Mammary epithelial cell (primary cell): ENCODE measurements at places on chromosomes 1 and 21.

GRCh38 chr1:112237983-112238545 lies 157.9 kb upstream of the CTTNBP2NL start:
- no peak for DNase-seq

GRCh38 chr1:236081546-236082227 lies 16.8 kb upstream of the NID1 start:
- peak; percentile 15 for DNase-seq

DNA sequence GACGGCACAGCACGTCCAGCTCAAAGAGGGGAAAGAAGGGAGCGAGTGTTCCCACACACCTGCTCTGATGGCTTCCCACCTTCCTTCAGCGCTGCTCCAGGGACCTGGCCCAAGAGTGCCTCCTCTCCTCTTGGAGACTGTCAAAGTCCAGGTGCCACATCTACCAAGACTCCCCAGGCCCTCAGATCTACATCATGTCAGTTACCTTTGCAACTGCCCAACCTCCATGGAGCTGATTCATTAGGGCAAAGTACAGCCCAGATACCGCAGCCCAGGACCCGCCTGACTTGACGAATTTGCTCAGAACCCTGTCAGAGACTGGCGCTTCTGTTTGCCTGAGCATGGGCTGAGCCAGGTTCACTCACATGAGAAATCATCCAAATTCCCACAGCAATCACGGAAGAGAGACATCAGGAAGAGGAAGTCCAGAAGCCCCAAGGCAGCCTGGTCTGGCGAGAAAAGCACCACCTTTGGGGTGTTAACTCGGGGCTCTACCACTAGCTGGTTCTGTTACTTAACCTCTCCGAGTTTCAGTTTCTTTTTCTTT lies at the start of gene SEC16B:
Gene SEC16B, minus strand, starts transcription at position 234 of the 547 bp plus-strand sequence. CDS start 2,077 bp downstream, outside the sequence.
- DNase-seq: no peak

- no peak for DNase-seq
Measured at GRCh38 chr1:67824766-67825165, 8.5 kb downstream of the GNG12 start.

DNA sequence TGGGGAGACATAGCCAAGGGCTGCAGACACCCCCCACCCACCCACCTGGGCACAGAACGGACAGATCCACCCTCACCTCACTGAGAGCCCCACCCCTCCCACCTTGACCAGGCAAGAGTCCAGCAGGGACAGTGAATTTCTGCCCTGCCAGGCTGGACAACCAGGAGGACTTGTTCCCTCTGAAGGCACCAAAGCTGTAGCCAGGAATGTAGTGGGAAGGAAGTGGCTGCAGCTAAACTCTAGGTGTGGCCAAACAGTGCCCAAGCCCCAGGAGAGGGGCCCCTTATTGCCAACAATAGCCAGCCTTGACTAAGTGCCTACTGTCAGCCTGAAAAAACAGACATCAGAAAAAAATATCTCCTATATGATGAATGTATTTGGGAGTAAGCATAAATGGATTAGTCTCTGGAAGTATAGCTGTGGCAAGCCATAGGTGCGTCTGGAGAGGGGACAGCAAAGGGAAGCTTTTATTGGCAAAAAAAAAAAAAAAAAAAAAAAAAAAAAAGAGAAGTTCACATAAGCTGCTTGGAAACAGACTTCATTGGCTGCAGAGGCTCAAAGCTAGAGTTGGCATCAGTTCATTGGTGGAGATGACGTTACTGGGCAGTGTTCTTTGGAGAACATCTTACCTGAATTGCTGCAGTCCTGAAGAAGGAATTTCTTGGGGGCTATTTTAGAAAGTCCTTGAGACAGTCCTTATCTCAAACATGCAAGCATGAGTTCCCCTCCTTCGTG lies 64.1 kb upstream of the TMEM51 start:
- no peak for DNase-seq

DNA sequence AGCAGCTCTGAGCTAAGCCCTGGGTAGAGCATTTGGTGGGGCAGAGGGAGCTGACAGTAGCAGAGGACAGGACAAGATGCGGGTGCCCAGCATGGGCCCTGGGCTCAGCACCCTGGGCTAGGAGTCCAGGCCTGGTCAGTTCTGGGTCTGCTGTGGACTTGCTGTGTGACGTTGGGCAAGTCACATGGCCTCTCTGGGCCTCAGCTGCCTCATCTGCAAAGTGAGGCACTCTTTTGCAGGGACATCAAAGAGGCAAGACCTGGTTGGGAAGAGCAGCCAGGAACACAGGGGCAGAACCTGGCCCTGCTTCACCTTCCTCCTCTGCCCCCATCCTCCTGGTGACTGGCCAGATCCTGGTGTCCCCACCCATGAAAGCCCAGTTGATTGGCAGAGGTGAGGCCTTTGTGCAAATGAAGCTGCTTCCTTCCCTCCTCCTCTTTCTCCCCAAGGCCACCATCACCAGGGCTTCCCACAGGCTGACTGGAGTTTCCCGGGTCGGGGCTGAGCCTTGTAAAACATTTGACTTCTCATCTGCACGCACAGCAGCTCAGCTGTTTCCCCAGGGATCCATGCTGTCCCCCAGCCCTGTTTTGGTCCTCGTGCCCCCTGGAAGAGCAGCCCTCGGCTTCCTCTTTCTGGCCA lies 350.5 kb downstream of the MATN1 start:
- DNase-seq: peak; percentile 11

- no peak for DNase-seq
Measured at GRCh38 chr1:229666585-229666984, 40.5 kb downstream of the URB2 start.

- no peak for DNase-seq
Measured at GRCh38 chr1:222107267-222107666, 365.4 kb upstream of the DUSP10 start.

GRCh38 chr1:212649020-212649419 lies 40.5 kb downstream of the ATF3 start:
- DNase-seq: no peak

DNA sequence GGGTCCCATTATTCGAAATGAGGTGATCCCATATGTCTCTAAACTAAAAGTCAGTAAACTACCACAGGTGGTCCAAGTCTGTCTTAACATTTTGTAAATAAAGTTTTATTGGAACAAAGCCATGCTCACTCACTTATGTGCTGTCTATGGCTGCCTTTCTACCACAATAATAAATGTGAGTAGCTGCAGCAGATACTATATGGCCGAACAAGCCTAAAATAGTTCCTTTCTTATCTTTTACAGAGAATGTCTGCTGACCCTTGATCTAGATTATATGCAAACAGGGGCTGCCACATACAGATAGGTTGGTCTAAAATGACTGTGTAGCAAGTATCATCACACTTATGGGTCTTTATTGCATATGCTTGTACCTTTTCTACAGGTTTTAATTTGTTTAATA lies 140.0 kb downstream of the VAV3 start:
- DNase-seq: no peak

DNA sequence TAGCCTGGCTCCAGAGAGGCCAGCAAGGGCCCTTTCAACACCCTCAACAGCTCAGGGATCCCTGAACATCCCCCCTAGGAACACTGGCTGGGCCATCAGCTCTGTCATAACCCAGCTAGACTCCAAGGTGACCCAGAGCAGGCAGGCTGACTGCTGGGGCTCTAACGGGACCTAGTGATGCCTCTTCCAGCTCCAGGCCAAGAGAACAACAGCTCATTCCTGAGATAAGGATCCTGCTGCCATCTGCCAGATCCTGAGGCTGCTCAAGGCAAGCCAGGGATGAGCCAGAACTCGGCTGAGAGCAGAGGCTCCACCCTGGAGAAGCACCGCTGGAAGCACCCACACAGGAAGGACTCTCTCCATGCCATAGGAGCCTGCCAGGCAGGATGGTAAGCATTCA lies 2.0 kb downstream of the VSIG8 start:
- no peak for DNase-seq

DNA sequence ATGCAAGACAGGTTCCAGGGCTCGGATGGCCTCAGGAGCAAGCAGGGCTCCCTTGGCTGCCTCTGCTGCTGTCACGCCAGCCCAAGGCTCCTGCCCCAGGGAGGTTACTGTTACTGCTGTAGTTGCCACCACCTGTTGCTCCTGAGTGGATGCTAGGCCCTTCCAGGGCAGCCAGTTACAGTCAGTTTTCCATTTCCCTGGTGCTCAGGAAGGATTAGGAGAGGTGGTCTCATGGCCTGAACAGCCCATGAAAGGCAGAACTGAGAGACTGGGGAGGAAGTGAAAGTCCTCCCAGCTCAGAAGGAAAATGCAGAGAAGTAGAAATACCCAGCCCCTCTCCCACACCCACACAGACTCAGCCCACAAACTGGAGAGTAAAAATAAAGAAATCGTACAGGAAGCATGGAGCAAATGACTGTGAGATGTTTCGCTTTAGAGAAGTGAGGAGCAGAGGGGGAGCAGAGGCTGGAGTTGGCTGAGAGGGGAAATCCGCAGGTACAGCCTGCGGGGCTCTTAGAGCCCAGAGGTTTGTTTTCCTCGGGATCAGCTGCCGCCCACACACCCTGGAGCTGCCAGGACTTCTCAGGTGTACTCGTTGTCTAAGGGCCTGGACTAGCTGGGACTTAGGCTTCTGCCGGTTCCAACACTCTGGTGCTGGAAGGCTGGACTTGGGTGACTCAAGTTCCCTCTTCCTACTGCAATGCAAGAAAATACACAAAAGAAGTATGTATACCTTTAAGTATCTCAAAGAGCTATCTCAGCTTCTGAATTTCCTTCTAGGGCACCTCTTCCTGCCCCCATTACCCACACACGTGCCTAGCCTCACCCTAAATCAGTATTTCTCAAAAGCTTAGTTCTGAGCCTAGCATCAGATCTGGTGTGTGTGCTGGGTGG lies 2.3 kb downstream of the IL6R start:
- peak; percentile 91 for DNase-seq

GRCh38 chr1:209430821-209431259 lies 152.7 kb upstream of the CAMK1G start:
- peak; percentile 81 for DNase-seq

- peak; percentile 72 for DNase-seq
Measured at GRCh38 chr1:204828352-204828850, 42.3 kb upstream of the NFASC start.

DNA sequence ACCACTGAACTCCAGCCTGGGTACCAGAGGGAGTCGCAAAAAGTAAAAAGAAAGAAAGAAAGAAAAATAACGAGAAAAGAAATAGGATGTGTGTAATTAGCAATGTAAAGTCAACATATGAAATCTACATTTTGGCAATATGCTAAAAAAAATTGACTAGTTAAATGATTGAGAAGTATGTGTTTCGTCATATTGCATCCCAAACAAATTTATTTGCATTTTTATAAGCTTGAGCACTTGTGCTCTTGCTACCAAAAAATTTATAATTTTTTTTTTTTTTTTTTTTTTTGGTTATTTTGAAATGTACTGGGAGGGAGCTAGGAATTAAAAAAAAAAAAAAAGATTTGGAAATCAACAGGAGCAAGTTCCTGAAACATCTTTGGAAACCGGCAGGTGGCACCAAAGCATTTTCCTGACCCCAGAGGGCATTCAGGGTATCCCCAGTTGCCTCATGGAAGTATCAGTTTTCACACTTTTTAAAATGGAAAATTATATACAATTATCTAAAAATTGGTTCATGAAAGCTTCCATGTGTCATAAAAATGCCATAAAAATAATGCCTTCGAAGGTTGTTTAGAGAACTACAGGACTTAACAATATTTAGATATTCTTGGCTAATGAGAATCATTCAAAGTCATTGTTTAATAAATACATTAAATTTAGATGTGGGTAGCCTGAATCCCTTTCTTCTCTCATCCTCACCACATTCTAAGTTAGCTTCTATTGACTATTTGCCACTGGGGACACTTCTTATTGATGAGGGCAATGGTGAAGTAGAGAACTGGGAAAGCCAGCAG lies 4.8 kb upstream of the HEATR1 start:
- DNase-seq: peak; percentile 38

GRCh38 chr1:60948486-60948885 lies 133.9 kb upstream of the NFIA start:
- DNase-seq: no peak

DNA sequence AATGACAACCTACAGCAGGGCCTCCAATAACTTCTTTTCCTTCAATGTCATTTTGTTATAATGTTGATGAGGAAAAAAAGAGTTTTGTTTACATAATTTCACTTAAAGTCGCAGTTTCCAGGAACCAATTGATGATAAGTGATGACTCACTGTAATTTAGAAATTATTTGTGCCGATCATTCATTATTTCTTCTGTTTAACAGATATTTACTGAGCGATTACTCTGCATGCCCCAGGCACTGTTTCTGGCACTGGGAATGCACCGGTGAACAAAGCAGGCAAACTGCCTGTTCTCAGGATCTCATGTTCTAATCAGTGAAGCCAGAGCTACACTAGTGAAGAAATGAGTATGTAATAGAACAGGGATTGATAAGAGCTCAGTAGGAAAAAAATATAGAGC lies 403.4 kb downstream of the NTNG1 start:
- DNase-seq: no peak

GRCh38 chr1:94806441-94806871 lies 13.7 kb upstream of the SLC44A3 start:
- DNase-seq: no peak

- DNase-seq: peak; percentile 61
Measured at GRCh38 chr1:1291548-1292441, 11.6 kb downstream of the SCNN1D start.

DNA sequence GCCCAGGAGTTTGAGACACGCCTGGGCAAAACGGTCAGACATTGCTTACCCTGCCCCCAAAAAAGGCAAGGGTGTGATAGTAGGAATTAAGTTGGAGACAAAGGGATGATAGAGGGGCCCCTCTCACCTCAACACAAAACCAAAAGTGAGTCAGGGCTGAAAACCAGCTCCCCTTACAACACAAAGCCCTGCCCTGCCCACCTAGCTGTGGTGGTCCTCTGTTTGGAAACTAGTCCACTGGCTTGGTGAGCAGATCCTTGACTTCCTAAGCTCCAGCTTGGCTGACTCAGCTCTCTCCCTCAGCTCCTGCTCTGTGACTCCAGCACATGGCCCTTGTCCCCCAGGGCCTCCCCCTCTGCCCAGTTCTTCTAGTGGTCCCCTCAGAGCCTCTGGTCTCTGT lies 603.8 kb downstream of the PTPRC start:
- no peak for DNase-seq
